NCI-H69 (cell line): ENCODE measurements at places on chromosomes 5 and 9.

DNA sequence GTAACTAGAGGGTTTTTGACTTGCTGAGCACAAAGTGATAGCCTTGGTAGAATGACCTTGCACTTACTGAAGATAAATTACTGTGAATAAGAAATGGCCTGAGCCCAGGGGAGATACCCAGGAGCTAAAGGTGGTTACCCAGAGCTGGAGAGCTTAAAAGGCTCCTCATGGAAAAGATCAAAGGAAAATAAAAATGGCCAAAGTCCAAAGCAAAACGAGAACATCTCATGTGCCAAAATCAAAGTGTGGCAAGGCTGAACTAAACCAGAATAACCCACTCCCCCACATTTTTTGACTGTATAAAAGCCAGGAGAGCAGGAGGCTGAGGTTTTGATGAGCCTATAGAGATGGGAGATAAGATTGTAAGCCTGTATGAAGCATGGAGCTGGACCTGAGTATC is 14.4 kb downstream of the IDNK start:
- DNase-seq, result peak; percentile 74

DNA sequence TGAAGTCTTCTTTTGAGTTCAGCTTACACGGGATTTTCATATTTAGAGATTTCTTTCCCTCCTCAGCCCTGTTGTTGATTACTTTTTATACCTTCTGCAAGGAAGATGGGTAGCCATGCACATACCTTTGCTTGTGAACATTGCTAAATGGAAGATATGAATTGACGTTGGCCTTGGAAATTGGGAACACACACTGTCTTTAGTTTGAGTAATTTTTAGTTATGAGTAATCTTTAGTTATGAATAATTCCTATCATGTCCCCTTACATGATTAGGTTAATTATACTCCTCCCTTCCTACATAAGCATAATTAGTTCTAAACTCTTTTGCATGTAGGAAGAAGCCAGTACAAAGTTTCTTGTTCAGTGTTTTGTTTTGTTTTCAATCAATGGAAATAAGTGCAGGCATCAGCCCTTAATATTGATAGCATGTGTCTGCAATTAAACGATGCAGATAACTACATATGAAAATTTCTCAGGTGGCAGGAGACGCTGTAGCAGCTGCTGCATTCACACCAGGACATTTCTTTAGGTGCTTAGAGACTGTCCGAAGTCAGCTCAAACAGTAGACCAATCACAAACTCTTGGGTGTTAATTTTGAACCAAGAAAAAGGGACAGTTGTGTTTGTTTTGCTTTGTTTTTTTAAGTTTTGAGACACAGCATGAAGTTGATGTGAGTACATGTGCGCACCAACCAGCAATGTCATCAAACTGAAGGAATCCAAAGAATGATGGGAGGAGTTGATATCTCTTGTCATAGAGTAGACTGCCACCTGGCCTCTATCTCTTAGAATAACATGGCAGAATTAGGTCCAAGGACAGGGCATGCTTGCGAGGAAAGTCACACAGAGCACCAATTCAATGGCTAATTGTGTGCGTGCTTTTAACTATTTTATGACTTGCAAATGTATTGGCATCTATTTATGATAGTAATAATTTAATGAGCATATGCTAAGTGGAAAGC is 51.4 kb downstream of the SMARCA2 start:
- DNase-seq, result peak; percentile 25

GRCh38 chr9:96420468-96421219 is 2.5 kb upstream of the ZNF367 start:
- peak; percentile 82 for DNase-seq

- no peak for DNase-seq
Measured at GRCh38 chr9:121569266-121569648, 69.6 kb upstream of the GGTA1 start.

GRCh38 chr5:170312301-170312595 is 14.7 kb upstream of the LCP2 start:
- DNase-seq, result no peak

GRCh38 chr5:1337489-1338195 is 7.3 kb downstream of the CLPTM1L start:
- DNase-seq, result no peak

- DNase-seq, result no peak
Measured at GRCh38 chr9:91516777-91517176, 93.1 kb upstream of the NFIL3 start.

GRCh38 chr9:105154723-105155191 is 89.7 kb upstream of the SLC44A1 start:
- peak; percentile 37 for DNase-seq

DNA sequence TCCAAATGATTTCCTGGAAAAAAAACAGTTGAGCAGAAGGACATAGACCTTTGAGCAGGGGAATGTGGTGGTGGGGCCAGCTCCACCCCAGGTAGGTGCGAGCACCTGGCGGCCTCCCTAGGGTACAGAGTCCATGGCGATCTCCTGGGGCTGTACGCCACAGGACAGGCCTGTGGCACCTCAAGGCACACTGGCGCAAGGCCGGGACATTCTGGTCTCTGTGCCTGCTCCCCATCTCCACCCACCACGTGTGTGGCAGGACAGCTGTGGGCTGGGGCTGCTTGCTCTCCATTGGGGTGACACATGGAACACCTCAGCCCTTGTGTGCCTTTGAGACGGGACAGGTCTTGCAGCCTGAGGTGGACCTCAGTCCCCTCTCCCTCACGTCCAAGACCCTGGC is 25.2 kb downstream of the WNK2 start:
- DNase-seq, result no peak

GRCh38 chr5:113293975-113294310 is 140.8 kb downstream of the TSSK1B start:
- DNase-seq, result peak; percentile 77
